ENCODE measurements at places on chromosomes 5 and 9. TPM values are rescaled to one million over a fixed set of nuclear protein-coding genes. Genes with fewer than 3 reads are reported as not detected.

GRCh38 chr5:108380531-108381349 is 1.2 kb downstream of the FBXL17 start:
- DNase-seq: no peak
- H3K36me3 ChIP-seq: no peaks in the 10 kb centered on the region
- H3K27me3 ChIP-seq: no peaks in the 10 kb centered on the region

GRCh38 chr5:7251132-7251531 is 144.8 kb upstream of the ADCY2 start:
- no peak for DNase-seq
- no peaks in the 10 kb centered on the region for H3K27me3 ChIP-seq
- H3K27ac ChIP-seq: no peak overlapping the region
- no peaks in the 10 kb centered on the region for H3K36me3 ChIP-seq
- H3K4me3 ChIP-seq: no peak overlapping the region

GRCh38 chr9:34982361-34982760 is 7.2 kb upstream of the DNAJB5 start:
- H3K4me1 ChIP-seq: peaks cover 49% of the 10 kb centered on the region
- H3K36me3 ChIP-seq: no peaks in the 10 kb centered on the region
- H3K27ac ChIP-seq: no peak overlapping the region
- no peak for DNase-seq

GRCh38 chr5:74205767-74206578 is 434.6 kb downstream of the ENC1 start:
- H3K4me1 ChIP-seq: no peaks in the 10 kb centered on the region
- no peaks in the 10 kb centered on the region for H3K27me3 ChIP-seq
- DNase-seq: no peak
- no peaks in the 10 kb centered on the region for H3K36me3 ChIP-seq
- no peak overlapping the region for H3K4me3 ChIP-seq
- H3K27ac ChIP-seq: no peak overlapping the region

GRCh38 chr5:39500551-39501175 is 75.9 kb upstream of the DAB2 start:
- no peaks in the 10 kb centered on the region for H3K4me1 ChIP-seq
- no peak overlapping the region for H3K27ac ChIP-seq
- no peaks in the 10 kb centered on the region for H3K27me3 ChIP-seq
- no peak for DNase-seq
- H3K4me3 ChIP-seq: no peak overlapping the region

SYNPO gene
- 0.06 TPM for total RNA-seq

DNA sequence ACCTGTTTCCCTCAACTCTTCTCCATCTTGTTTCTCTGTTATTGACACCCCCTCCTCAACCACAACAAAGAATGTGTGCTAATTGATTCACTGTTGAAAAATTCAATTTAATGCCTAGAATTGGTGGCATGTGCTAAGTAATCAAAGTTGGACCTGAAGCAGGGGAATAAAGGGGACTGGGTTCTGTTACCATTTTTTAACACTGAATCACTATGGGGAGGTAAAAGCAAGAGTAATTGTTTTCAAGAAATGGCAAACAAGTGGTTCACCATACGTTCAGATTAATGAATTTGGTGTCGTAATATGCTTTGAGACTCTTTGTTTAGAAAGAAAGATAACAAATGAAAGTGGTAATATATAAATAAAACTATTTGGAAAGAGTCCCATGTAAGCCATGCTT is 17.0 kb upstream of the SSBP2 start:
- no peaks in the 10 kb centered on the region for H3K4me1 ChIP-seq
- no peak overlapping the region for H3K27ac ChIP-seq
- no peak for DNase-seq
- no peaks in the 10 kb centered on the region for H3K27me3 ChIP-seq
- no peaks in the 10 kb centered on the region for H3K36me3 ChIP-seq

All from CD4-positive, alpha-beta memory T cell (primary cell).